Vagina (tissue), 2 donors: ENCODE measurements at places on chromosomes 6 and 20.

DNA sequence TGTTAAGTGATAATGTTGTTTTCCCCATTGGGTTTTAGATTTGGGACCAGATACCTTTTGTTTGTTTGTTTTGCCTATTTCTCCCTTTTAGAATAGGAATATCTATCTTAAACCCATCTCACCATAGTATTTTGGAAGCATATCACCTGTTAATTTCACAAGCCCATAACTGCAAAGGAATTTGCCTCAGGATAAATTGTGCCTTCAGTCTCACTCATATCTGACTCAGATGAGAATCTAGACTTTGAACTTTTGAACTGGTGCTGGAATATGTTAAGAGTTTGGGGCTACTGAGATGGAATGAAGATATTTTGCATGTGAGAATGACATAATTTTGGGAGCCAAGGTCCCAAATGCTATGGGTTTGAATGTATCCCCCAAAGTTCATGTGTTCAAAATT is 607.4 kb downstream of the HACE1 start:
- no peak for DNase-seq

- no peak for DNase-seq
Observed at GRCh38 chr6:169252505-169253189, 999 bp downstream of the THBS2 start.

GRCh38 chr20:35269055-35269781 is 8.7 kb downstream of the MMP24OS start:
- no peak for DNase-seq

DNA sequence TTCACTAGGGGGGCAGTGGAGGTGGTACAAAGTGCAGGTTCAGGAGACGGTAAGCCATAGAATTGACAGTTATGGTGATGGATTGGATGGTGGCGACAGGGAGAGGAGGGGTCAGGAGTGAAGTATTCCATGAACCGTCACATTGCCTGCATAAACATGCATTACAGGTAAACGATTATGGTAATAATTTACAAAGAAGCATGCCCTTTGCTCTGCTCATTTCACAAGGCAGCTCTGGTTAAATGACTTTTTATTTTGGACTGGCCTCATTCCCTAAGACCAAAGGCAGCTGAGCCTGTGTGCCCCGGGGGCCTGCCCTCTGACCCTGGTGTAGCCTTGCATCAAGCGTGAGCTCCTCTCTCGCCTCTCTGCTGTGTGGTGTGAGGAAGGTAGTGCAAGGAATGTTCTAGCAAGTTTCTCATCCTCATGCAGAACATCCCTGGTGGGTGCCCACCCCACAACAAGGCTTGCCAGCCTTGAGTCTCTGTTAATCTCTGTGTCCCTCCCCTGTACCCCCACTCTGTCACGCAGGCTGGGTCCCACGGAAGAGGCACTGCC is 59.0 kb downstream of the PPP1R14C start:
- no peak for DNase-seq

- DNase-seq = no peak
Observed at GRCh38 chr20:23637282-23638221, at the start of gene CST3. TSS of gene CST3 (minus strand) at chr20:23637955. CDS start at chr20:23637862, 93 bp downstream.

DNA sequence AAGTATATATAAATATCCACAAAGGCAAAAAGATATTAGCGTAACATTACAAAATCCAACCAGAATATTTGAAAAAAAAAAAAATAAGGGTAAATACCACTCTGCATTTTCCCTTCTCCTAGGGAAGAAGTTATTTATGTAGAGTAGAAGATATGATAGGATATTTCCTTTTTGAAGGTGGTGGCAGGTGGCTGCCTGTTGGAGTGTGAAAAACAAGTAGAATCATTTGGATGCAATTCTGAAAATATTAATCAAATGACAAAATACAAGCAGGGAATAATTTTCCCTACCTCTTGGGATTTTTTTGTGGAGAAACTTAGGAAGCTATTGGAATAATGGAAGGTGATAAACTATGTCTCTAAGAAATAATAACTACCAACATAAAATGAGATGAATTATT is 62.5 kb upstream of the OGFRL1 start:
- DNase-seq = no peak

- no peak for DNase-seq
Observed at GRCh38 chr20:40443753-40444152, 245.3 kb downstream of the MAFB start.

GRCh38 chr6:144153971-144154370 is 3.7 kb downstream of the STX11 start:
- no peak for DNase-seq

DNA sequence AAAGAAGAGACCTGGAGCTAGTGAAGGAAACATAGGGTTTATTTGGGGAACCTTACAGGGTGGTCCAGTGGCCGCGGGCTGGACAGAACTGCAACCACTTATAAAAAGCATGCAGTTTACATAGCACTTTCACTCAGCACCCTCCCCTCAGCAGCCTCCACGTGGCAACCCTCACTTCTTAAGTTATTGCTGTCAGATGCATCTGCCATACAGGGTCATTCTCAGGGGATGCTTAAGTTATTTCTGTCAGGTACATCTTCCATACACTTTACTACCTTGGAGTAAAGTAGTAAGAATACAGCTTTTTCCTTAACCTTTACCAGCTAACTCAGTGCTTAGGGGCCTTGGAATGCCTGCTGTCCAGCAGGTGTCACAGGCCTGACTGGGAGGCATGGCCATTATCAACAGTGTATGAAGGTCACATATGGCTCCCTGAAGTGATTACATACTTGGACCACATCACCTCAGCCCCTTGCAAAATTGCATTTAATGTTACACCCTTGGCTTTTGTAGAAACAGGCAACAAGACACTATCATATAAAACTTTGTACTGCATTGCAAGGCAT is 2.0 kb upstream of the NOL7 start:
- no peak for DNase-seq

DNA sequence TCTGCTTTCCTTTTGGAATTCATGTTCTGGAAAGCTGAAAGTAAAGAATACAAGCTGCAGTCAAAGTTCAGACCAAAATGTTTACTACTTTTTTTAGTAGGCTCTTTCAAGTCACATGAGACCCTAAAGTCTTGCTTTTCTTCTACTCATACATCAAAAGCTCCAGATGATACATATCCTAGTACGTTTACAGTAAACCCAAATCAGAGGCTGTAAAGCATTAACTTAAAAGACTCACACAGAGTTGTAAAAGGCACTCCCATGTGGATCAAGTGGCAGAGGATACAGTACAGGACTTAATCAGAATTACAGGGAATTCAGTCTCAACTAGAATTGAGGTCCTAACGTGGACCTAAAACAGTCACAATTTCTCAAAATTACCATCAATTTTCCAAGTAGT is 40.7 kb downstream of the STK38 start:
- no peak for DNase-seq

- no peak for DNase-seq
Observed at GRCh38 chr6:149284904-149285303, 32.6 kb upstream of the TAB2 start.

GRCh38 chr20:62316331-62317166 is 13.8 kb downstream of the ADRM1 start:
- DNase-seq = no peak

DNA sequence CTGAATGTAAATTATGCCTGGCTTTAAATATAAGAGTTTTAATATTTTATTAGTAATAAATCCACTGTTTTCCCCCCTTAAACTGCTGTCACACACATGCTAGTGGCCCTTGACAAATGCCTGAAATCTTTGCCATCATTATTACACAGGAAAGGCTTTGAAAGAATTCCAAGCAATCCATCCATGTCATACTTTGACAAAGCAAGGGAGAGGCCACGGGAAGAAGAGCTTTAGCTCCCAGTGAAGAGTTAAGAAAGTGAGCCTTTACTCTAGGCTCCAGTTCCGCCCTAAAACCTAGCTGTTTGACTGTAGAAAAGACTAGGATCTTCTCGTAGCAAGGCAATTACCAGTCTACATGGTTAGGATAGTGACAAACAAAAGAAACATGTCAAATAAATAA is 147.9 kb downstream of the GMDS start:
- DNase-seq = no peak

DNA sequence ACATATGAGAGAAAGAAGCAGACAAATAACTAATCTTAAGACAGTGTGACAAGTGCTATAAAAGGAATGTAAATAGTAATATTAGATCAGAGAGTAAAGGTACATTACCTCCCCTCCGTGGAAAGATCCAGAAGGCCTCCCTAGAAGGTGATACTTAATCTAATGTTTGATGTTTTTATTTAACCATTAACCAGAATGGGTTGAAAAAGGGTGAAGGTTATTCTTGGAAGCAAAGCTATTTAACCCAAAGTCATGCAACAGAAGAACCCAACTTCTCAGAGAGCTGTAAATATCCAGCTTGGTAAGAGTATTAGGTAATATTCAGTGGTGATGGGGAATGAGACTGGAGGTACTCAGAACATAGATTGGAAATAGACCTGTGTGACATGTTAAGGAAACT is 68.0 kb upstream of the HIVEP1 start:
- DNase-seq = no peak

GRCh38 chr6:5968817-5969734 is 37.6 kb downstream of the NRN1 start:
- DNase-seq = no peak

DNA sequence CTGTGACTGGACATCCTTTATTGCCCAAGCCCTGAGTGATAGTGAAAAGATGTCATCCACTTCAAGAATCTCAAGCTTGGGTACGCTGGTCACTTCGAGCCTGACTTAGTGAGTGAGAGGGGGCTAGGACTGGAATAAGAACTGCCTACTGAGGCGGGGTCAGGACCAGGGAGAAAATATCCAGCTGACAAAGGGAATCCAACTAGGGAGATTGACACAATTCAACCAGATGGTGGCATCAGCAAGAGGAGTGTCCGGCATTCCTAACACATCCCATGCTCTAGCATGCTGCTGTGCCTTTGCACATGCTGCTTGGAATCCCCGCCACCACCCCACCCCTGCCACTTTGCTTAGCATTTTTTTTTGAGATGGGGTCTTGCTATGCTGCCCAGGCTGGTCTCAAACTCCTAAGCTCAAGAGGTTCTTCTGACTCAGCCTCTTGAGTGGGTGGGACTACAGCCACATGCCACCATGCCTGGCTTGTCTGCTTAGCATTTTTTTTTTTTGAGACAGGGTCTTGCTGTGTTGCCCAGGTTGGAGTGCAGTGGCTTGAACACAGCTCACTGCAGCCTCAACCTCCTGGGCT is 6.5 kb upstream of the CEP250 start:
- DNase-seq = no peak

GRCh38 chr6:91198588-91199255 is 611.9 kb upstream of the MAP3K7 start:
- DNase-seq = no peak

- DNase-seq = no peak
Observed at GRCh38 chr6:79922018-79922417, 25.3 kb downstream of the ELOVL4 start.

- no peak for DNase-seq
Observed at GRCh38 chr6:47247227-47247797, 62.4 kb downstream of the TNFRSF21 start.

DNA sequence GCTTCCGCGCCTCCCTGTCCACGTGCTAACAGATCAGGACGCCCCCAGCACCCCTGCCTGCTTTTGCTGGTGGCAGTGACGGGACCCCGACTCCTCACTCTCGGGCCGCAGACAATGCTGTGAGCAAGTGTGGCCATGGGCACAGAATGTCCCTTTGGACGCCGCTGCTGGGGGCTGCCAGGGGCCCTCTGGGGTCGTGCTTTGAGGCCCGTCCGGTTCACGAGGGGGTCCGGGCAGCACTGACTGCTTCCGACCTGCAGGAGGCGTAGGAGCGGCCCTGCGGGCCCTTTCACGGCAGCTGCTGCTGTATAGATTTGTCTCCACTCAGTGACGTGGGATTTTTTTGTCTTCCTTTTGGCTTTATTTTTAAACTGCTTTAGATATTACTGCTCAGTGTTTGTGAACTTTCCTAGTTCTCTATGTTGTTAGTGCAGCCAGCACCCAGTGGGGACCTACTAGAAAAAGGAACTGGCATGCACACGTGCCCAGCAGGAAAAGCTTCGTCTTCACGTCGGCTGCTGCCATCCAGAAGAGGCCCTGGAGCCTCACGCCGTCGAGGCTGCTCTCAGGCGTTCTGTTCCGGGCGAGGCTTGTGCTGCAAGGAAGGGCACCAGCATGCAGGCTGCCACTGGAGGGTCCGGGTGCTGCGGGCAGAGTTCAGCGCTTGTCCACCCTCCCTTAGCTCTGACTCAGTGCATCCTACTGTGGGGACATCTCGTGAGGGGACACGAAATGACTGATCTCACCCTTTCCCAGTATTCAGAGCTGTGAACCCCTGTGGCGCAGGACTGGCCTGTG is 21.7 kb downstream of the UCKL1 start:
- no peak for DNase-seq

DNA sequence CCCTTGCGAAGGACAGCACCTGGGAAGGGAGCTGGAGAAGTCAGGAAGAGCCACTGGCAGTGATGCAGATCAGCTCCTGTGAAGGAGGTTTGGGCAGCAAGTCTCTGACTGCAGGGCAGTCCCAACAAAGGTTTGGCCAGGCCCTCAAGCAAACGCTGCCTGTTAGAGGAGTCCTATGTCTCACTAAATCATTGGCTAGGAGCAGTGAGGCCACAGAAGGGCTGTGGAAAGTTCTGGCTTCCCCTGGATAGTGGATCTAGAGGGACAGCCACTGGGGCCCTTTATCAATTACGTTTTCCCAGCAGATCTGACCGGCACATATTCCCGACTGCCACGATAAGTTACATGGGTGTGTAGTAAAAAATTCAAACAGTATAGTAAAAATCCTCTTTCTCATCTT is 2.5 kb downstream of the TTPAL start:
- no peak for DNase-seq

DNA sequence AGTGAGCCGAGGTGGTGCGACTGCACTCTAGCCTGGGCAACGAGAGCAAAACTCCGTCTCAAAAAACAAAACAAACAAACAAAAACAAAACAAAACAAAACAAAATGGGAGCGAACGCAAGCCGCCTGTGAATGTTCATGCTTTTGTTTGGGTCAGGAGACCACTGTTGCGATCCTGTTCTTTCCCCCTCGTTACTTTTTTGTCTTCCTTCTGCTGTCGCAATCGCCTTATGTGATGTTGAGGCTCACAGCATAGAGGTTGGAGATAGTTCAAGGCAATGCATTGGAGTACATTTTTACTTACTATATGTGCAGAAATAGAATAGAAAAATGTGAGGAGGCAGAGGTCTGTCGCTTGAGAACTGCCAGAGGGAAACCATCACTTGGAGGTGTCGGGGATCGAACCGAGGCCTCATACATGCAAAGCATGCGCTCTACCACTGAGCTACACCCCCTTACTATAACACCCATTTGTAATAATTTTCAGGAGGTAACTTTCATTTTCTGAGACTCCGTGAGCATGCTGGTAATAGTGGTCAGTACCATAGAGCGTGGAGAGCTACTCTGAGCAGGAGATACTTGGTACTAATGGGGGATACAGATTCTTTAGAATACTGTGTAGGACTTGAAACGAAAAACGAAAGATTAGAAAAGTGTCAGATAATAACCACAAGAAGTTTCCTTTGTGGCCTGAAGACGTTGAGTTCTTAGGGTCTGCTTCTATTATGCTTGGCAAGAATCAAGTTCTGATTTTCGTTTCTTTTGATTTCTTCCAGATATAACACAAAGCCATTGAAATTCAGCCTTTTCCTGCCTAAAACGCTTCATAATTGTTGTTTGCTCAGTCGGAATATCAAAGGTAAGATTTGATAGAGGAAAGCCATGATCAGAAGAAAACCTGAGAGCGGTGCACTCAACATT is 121.1 kb downstream of the TRIM27 start:
- DNase-seq = no peak
